ENCODE measurements at places on chromosomes 6 and 20.

DNA sequence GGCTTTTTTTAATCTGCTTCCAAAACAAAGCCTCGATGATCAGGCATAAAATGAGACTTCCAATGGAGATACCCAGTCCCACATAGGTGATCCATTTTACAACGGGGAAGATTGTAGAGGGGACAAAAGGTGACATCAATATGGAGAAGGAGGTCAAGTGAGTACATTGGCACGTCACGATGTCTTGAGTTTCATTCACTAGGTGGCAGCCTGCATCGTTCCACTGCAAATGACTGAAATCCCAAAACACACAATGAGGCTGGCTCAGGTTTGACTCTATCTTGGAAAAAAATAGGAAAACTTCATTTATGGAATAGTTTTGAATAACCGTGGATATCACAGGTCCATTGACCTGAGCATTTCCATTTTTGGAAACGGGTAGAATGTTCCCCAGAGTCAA, 32.5 kb downstream of the ADGRF1 start:
- no peak for DNase-seq

DNA sequence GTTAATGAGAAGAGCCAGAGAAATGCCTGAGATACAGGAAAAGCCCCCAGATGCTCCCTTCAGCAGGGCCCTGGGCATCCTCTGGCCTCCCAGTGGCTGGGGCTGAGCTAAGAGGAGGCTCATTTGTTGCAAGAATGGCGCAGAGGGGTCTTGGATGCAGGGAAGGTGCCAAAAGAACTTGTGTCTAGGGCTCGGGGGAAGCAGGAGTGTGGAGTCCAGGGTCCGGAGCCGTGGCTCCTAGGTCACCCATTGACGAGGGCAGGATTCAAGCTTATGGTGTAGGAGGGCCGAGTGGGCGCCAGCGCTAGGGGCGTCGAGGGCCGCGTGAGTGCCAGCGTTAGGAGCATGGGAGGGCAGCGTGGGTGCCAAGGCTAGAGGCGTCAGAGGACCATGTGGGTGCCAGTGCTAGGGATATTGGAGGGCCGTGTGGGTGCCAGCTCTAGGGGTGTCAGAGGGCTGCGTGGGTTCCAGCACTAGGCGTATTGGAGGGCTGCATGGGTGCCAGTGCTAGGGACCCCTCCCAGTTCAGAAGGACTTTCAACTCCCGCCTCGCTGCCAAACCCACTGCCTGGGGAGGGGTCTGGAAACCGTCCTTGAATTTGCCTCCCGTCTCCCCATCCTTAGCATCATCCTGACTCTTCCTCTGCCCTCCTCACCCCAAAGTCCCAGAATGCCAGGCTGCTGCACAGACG, 250.5 kb upstream of the AFDN start:
- no peak for DNase-seq

DNA sequence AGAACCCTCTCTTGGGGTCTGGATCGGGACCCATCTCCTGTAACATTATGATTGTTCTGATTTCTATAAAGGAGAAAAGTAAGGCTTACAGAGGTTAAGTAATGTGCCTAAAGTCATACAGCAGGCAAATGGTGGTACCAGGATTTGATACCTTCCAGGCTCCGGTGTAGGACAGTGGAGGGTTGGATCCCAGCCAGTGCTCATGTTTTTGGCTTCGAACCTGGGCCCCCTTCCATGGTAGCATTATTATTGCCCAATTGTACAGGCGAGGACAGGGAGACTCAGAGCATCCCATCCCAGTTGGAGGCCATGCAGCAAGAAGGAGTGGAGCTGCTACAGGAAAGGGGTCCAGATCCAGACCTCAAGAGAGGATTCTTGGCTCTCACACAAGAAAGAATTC, 202.7 kb downstream of the TFAP2C start:
- DNase-seq = no peak

- DNase-seq = no peak
These were observed 180.0 kb downstream of the TBXT start for GRCh38 chr6:165987483-165988301.

GRCh38 chr6:167125410-167125809, 2.5 kb downstream of the CCR6 start:
- DNase-seq = no peak

GRCh38 chr6:13362412-13362811, 34.1 kb upstream of the TBC1D7 start:
- DNase-seq = no peak

- peak; percentile 22 for DNase-seq
These were observed 94.0 kb downstream of the SHLD1 start for GRCh38 chr20:5844063-5844681.

- no peak for DNase-seq
These were observed 12.5 kb downstream of the PTK7 start for GRCh38 chr6:43088654-43089056.

DNA sequence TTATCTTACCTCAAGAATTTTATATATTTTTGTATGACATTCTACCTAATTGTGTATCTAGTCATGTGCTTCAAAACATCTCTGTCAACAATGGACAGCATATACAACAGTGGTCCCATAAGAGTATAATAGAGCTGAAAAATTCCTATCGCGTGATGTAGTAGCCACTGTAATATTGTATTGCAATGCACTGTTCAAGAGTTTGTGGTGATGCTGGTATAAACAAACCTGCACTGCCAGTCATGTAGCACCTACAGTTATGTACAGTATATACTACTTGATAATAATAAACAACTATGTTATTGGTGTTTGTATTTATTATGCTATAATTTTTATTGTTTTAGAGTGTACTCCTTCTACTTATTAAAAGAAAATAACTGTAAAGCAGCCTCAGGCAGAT, 672.7 kb downstream of the CD109 start:
- no peak for DNase-seq

GRCh38 chr6:116662202-116662601, 6.4 kb downstream of the ZUP1 start:
- DNase-seq = no peak

- DNase-seq = peak; percentile 98
These were observed 79.8 kb downstream of the PSMB1 start for GRCh38 chr6:170473301-170473717.

- peak; percentile 32 for DNase-seq
These were observed 435 bp upstream of the ZNF322 start for GRCh38 chr6:26660000-26660361.

- no peak for DNase-seq
These were observed 58.2 kb downstream of the DNAH8 start for GRCh38 chr6:38773338-38773737.

- DNase-seq = no peak
These were observed 144.7 kb downstream of the MYB start for GRCh38 chr6:135325624-135326424.
